ENCODE measurements at places on chromosomes 2 and 18.

GRCh38 chr2:27955384-27956161 is 65.0 kb downstream of the BABAM2 start:
- DNase-seq = no peak

- no peak for DNase-seq
Measured at GRCh38 chr2:168404764-168405163, 51.3 kb upstream of the CERS6 start.

- no peak for DNase-seq
Measured at GRCh38 chr18:22667616-22668422, 250.1 kb upstream of the CTAGE1 start.

DNA sequence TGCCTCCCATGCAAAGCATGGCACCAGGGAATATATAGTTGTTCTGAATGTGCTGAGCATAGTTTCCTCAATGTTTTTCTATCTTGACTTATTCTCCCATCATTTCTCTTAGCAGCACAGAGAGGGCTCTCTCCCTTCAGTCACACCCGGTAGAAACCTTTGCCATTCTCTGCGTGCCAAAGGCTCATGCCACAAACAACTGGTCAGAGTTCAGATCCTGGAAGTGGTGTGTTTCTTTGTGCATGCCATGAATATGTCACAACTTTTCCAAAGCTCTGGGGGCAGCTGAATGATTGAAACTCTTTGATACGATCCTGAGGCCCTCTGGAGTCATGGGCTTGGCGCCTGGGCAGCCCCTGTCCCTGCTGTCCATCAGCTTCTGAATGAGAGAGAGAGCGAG is 28.0 kb upstream of the EDAR start:
- DNase-seq = no peak

GRCh38 chr18:34494359-34494696 is 215.8 kb upstream of the DTNA start:
- no peak for DNase-seq

GRCh38 chr2:158967731-158968395 is 577 bp upstream of the TANC1 start:
- no peak for DNase-seq

- no peak for DNase-seq
Measured at GRCh38 chr2:163681745-163682144, 54.1 kb downstream of the FIGN start.

GRCh38 chr18:72419914-72420313 is 124.2 kb downstream of the CBLN2 start:
- no peak for DNase-seq

GRCh38 chr2:102438111-102438510 is 15.2 kb downstream of the IL18RAP start:
- DNase-seq = no peak

GRCh38 chr2:164954954-164955701 is at the start of gene SLC38A11:
Gene SLC38A11 (minus strand): TSS chr2:164955525. CDS start chr2:164955247, 278 bp downstream.
- no peak for DNase-seq

DNA sequence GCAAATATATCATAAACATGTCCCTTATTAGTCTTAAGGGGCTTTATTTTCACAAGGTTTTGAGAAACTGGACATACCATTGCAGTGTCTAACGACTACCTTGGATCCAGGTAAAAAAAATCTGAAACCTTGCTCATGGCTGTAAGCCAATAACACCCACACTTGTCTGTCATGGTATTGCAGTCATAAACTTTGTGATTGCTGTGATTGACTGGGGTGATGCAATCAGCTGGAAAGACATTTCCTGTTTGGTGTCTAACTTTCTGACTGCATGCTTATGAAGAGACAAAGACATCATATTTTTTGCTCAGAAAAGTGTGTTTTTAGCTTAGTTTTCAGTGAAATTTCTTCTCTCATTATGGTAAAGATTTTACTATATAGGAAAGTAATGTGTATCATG is 635.0 kb downstream of the TSN start:
- no peak for DNase-seq

GRCh38 chr2:239600001-239600593 is 199.3 kb upstream of the HDAC4 start:
- no peak for DNase-seq

DNA sequence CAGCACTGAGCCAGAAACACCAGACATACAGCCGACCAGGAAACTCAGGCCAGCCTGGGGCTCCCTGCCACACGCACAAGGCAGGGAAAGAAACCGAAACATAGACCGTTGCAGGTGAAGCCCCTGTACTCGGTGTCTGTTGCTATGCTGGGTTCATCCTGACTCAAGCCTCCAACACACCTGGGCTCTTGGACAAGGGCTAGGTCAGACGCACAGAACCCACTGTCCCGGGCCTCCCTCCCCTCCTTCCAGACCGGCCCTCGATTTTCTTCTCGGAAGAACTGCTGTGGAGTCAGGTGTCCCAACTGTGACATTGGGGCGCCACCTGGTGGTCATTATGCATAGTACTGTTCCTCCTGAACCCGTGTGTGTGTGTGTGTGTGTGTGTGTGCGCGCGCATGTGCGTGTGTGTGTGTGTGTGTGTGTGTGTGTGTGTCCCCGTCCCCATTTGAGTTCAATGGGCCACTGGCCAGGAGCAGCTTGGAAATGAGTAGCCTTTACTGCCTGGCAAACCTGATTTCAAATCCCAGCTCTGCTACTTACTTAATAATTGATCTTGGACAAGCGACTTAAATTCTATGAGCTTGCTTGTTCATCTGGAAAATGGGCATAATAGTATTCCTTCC is 55.4 kb upstream of the GLI2 start:
- DNase-seq = peak; percentile 32

GRCh38 chr2:100184055-100184737 is 41.8 kb upstream of the AFF3 start:
- DNase-seq = no peak

DNA sequence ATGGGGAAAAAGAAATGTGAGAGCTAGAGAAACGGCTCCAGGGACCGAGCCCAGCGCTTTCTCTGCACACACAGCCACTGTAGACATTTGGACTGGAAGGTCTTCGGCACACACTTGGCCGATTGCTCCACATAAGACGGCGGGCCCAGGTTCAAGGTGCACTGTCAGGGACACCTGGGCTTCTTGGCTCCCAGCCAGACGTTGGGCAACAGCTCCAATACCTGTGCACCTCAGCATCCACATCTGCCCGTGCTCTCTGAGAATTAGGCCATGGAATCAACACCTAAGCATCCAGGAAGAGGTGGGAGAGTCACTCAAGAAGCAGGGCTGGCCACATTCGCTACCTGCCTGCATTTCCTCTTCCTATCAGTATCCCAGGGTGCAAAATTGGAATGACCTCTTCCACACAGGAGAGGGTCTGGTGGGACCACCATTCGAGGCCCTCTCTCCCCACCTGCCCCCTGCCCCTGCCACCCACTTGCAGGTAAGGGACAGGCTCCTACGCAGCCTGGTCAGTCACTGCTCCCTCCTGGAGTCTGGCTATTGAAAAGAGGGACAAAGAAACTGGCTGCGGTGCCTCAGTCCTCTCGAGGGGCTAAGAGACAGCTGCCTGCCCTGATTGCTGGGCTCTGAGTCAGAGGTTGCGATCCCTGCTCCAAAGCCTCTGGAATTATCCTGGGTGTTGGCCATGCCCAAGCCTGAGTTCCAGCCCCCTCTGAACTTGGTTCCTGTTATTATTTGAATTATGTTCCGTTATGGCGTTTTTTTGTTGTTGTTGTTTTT is 40.1 kb upstream of the TAF1B start:
- DNase-seq = no peak

- DNase-seq = no peak
Measured at GRCh38 chr2:126886211-126886915, 12.3 kb upstream of the TEX51 start.

DNA sequence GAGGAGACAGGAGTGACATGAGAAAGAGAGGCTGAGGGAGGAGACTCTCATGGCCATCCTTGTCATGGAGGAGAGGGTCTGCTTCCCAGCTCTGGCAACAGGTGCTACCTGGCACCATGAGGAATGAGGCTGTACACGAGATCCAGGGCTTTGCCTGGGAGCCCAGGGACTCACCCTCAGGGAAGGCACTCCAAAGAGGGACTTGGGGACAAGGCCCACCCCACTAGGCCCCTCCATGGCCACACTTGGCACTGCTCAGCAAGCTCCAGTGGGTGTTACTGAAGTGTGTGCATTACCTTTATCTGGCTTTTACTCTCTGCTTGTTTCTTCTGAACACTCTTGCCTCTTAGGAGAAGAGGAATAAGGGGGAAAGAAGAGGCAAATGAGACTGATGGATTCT is 2.7 kb downstream of the CFAP65 start:
- DNase-seq = no peak

GRCh38 chr18:28960146-28960545 is 783.2 kb upstream of the CDH2 start:
- DNase-seq = no peak

DNA sequence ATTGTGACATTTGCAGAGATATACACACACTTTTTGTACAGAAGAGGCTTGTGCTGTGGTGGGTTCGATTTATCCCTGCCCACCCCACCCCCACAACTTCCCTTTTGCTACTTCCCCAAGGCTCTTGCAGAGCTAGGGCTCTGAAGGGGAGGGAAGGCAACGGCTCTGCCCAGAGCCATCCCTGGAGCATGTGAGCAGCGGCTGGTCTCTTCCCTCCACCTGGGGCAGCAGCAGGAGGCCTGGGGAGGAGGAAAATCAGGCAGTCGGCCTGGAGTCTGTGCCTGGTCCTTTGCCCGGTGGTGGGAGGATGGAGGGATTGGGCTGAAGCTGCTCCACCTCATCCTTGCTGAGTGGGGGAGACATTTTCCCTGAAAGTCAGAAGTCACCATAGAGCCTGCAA is 40.0 kb downstream of the STEAP3 start:
- no peak for DNase-seq

All from stimulated activated CD8-positive, alpha-beta memory T cell treated with anti-CD3 and anti-CD28 coated beads, Interleukin-4, amount 100 ng/mL, for 4 hours (primary cell).